Fibroblast of mammary gland (primary cell): ENCODE measurements at places on chromosomes 11 and 22.
A peak's percentile ranks its signal among the peaks of the same experiment; 100 is the strongest.

- DNase-seq: peak; percentile 52
Observed at GRCh38 chr11:18091731-18092130, 14.2 kb downstream of the SAAL1 start.

DNA sequence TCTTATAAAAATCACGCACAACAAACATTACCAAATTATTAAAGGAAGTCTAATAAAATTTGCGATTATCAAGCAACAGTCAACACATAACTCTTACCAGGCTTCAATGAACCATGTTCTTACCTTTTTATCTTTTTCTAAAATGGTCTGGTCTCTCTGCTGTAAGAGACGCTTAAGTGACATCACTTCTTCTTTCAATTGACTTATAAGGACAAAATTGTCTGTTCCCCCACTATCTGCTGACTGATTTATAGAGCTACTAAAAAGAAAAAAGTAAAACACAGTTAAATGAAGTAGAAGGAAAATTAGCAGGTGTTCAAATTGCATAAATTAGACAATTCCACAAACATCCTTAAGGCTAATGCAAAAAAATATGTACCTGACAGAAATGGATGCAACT lies 10.9 kb downstream of the FAM76B start:
- no peak for DNase-seq

DNA sequence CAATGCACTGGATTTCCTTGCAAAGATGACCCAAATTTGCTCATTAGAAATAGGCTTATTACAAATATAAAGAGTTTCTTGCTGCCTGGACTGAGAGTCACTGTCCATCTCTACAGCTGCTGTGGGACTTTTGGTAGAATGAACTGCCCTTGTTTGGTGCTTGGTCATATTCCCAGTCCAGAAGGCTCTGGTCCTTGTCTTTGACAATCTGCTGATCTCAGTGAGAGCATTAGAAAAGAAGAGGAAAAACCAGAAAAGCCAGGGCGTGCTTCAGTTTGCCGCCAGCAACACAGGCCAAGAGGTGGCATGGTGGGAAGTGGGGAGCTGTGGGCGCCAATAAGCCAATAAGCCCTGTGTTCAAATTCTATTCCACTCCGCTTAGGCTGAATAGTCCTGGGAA lies 48.2 kb upstream of the PARVA start:
- DNase-seq: no peak

GRCh38 chr22:17897858-17898257 lies 123.6 kb upstream of the BID start:
- no peak for DNase-seq

- no peak for DNase-seq
Observed at GRCh38 chr11:126088999-126089398, 26.3 kb upstream of the CDON start.

- DNase-seq: no peak
Observed at GRCh38 chr11:11579012-11579988, 42.5 kb downstream of the GALNT18 start.

DNA sequence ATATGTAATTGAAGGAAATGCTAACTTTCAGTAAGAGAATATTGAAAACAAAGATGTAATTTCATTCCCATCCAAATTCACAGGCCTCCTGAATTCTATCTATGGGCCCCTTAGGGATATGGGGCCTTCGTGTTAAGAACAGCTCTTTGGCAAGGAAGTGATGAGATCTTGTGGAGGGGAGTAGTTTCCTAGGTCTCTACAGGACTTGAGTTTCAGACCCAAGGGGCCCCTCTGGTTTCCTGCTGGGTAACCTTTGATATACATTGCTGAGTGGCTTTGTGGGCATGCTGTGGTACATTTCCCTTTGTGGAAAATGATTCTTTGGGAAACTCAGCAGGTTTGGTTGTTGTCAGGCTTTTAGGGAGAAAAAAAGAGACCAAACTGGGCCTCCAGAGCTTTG lies 6.2 kb downstream of the STIM1 start:
- no peak for DNase-seq

DNA sequence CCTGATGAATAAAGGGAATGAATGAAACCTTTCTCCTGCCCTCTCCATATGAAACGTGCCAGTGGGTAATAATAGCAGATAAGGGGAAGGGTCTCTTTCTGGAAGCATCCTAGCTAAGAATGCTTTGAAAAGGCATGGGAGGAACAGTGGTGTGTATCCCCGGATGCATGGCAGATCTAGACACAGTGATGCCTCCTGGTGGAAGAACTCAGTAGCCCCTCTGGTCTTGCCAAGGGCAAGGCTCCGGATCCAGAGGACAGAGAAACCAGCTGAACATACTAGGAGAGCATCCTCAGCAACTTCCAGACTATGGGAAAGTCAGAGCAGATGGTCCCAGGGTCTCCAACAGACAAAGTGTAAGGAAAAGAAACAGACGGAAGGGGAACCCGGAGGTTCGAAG lies 6.4 kb downstream of the BAIAP2L2 start:
- peak; percentile 33 for DNase-seq

DNA sequence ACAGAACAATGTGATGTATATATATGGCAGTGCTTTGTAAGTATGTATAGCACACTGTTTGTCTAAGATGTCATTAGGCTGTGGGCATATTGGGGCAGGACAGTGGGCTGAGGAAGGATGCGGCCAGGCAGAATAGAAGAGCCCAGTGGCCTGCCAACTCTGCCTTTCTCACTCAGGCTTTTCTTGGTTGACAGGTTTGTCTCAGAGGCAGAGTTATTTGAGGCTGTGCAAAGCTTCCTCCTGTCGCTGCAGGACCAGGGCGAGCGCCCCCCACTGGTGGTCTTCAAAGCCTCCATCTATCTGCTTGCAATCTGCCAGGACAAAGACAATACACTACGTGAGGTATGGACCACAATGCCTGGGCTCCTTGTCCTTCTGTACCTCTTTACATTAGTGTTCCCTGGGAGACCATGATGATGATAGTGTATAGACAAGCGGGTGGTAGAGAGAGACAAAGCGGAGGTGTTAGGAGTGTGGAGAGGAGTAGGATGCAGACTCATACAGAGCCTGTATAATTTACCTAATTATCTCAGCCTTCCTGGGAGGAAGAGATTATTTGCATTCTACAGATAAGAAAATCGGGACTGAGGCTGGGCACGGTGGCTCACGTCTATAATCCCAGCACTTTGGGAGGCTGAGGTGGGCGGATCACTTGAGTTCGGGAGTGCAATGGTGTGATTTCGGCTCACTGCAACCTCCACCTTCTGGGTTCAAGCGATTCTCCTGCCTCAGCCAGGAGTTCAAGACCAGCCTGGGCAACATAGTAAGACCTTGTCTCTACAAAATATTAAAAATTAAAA lies 37.3 kb upstream of the CCDC134 start:
- no peak for DNase-seq

GRCh38 chr11:32099516-32099915 lies 8.6 kb downstream of the RCN1 start:
- DNase-seq: no peak

- no peak for DNase-seq
Observed at GRCh38 chr22:24806663-24807001, 621 bp downstream of the SGSM1 start.

GRCh38 chr22:39520226-39521105 lies at the start of gene ATF4:
Gene ATF4, plus strand, starts transcription at chr22:39520562. Its CDS starts 884 bp downstream, at chr22:39521446.
- peak; percentile 71 for DNase-seq

DNA sequence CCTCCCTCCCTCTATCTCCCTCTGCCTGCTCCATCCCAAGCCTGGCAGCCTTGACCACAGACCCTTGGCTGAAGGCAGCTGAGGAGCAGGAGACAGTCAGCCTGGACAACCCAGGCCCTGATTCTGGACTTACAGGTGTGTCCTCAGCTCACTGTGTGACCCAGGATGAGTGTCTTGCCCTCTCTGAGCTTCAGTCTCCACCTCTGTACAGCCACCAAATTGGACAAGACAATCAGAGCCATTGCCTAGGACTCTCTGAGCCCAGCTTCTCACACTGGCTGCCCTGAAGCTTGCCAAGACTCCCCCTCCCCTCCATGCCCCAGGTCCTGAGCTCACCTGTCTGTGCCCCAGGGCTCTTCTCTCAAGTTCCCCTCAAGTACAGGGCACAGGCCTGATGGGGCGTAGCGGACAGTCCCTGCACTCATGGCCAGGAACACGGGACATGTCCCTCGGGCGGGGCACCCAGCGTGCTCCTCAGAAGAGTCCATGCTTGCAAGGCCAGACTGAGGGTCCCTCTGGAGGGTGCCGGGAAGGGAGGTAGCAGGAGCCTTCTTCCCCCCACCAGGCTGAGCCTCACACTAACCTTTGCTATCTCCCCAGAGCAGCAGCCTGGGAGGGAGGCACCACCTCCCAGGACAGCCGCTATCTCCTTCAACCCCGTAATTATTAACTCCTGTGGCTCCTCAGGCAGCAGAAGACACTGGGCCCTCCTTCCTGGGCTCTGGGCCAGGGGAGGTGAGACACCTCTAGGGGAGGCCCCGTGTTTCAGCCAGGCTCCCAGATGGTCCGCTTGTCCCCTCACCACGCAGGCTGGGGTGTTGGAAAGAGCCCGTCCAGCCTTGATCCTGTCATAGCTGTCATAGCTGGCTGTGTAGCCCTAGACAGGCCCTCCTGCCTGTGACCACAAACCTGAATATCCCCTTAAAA lies 2.6 kb upstream of the RAB3IL1 start:
- no peak for DNase-seq

- no peak for DNase-seq
Observed at GRCh38 chr22:48523761-48524160, 1303.9 kb downstream of the BRD1 start.

GRCh38 chr11:67507242-67507863 lies 609 bp downstream of the CDK2AP2 start:
- peak; percentile 74 for DNase-seq

DNA sequence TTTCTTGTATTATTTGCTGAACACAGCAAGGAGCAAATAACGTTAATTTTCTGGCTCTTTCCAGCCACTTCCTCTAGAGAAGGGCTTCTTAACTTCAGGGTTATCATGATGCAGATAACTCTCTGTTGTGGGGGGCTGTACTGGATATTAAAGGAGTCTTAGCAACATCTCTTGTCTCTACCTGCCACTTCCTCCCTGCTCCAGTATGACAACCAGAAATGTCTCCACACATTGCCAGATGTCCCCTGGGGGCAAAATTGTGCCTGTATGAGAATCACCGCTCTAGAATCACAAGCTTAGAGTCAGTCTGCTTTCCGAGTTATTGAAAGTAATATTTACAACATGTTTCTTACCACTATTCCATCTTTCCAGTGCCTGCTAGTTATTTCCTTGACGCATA lies 6.8 kb downstream of the JRKL start:
- DNase-seq: no peak

DNA sequence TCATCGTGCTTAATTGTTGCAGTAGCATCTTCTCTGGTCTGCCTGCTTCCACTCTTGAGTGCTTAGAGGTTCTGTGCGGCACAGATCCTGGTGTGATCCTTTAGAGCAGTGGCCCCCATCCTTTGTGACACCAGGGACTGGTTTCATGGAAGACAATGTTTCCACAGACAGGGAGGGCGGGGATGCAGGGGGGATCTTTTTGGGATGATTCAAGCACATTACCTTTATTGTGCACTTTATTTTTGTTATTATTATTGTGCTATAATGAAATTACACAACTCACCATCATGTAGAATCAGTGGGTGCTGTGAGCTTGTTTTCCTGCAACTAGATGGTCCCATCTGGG lies 76.8 kb upstream of the SHANK2 start:
- no peak for DNase-seq

DNA sequence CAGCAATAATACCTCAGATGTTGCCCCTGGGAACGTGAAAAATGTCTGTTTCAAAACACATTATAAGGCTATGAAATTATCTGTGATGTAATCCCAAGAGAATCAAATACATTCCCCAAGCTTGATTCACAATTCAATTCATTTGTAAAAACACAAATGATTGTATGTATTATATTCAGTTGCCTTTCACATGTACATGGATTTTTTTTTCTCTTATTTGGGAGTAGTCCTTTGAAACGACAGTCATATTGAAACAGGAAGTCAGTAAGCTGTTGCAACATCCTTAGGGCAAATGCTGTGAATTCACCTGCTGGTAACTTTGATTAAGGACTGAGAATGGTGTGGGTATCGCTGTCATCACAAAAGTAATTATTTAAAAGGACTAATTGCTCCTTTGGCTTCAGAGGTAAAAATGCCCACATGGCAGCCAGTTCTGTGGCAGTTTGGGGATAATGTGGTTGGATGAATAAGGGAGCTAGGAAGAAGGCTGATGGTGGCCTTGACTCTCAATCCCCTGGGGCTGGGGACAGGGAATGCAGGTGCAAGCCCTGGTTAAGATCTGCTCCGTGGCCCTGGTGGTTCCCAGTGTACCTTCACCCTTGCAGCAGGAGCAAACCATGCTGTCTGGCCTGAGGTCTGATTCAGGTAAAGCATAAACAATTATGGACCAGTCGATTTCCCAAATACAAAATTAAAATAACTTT lies 13.2 kb downstream of the EHF start:
- DNase-seq: peak; percentile 57
